ENCODE measurements at places on chromosomes 4 and X.

- no peak for DNase-seq
Measured at GRCh38 chrX:63466690-63467089, 115.6 kb upstream of the SPIN4 start.

- no peak for DNase-seq
Measured at GRCh38 chr4:137611998-137612700, 79.9 kb upstream of the PCDH18 start.

DNA sequence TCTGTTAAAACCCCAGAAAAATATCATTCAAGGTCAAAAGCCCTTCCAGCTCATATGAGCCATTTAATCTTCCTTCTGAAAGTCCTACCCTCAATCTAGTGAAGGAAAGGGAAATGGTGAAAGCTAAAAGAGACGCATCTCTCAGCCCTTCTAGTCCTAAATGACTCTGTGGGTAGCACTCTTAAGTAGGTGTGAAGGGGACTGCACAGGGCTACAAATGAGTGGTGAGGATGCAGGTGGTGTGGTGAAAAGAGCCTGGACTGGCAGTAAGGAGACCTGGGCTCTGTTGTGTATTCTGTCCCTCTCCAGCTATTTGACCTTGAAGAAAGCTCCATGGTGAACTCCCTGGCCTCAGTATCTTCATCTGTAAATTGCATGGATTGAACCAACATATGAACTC, 671.8 kb upstream of the DIPK2B start:
- no peak for DNase-seq

- no peak for DNase-seq
Measured at GRCh38 chrX:135432453-135432852, 10.7 kb downstream of the SMIM10L2A start.

DNA sequence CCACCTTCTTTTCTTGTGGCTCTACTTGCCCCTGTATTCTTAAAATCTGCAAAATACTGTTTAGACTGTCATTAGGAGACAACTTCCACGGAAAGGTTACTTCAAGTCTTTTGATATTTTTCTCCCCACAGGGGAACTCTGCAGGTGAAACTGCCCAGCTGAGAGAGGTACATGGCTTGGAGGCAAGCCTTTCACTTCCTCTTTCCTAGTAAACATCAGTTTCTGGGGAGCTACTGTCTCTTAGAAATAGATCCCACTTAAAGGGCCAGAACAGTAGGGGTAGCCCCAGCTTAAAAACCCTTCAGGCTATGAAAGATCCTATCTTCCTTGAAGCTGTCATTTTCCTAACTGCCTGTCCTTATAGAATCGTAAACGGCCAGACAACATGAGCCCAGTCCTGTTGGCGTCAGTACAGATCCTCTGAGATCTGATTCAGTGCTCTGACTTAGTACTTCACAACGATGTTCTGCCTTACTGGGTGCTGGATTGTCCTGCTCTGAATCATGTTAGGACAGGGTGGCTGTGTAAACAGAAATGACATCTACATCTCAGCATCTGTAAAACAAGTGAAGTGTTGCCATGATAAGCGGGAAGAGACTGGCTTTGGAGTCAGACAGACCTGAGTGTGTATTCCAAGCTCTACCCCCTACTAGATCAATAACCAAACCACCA, 102.1 kb downstream of the ITIH6 start:
- DNase-seq, result no peak

- no peak for DNase-seq
Measured at GRCh38 chr4:30429813-30430761, 290.1 kb upstream of the PCDH7 start.

DNA sequence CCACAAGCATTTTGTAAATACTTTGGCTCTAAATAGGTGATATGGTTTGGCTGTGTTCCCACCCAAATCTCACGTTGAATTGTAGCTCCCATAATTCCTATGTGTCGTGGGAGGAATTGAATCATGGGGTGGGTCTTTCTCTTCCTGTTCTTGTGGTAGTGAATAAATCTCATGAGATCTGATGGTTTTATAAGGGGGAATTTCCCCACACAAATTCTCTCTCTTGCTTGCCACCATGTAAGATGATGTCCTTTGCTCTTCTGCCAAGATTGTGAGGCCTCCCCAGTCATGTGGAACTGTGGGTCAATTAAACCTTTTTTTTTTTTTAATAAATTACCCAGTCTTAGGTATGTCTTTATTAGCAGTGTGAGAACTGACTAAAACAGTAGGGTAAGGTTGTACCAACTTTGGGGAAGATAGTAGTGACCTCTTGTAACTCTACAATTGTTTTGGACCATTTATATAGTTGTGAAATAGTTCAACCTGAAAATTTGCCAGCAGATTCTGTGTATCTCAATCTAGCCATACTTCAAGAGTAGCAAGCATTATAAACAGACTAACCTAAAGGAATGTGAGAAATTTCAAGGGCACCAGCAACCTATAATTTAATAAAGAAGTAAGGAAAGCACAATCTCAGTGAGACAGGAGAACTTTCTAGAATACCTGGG, 727.8 kb downstream of the GRID2 start:
- no peak for DNase-seq

DNA sequence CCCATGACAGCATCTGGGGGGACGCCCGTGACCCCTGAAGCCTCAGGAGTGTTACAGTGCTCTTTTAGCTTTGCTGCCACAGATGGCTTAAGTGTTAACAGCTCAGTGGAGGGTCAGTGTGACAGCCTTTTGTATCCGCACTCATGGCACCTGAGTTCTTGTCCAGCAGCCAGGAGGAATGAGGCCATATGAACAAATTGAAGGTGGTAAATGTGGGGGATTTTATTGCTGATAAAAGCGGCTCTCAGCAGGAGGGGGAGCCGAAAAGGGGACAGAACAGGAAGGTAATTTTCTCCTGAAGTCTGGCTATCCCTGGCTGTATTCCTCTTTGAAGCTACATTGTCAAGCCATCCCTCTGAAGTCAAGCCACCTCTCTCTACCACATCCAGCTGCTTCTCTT, 441.0 kb downstream of the RAPGEF2 start:
- no peak for DNase-seq

DNA sequence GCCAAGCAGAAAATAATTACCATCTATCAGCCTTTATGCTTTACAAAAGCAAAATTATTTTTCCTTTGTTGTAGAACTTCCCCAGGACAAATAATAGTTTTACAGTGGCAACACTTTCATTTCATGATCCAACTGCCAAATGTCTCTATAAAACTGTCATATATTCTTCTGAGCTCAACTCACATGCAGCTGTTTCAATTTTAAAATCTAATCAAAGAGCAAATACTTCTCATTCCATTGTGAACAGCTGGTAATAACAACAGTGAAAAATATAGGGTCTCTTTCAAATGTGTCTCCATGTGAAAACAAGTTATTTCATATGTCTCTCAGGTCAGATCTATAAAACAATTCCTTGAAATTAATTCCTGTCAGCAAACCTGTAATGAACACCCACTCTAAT, 270.6 kb upstream of the SLC7A11 start:
- no peak for DNase-seq

GRCh38 chr4:38577462-38577861, 86.5 kb upstream of the KLF3 start:
- DNase-seq, result no peak

GRCh38 chr4:123398853-123399626, 2.4 kb downstream of the SPRY1 start:
- no peak for DNase-seq

- DNase-seq, result no peak
Measured at GRCh38 chr4:108035691-108036090, 46.0 kb downstream of the HADH start.

GRCh38 chrX:114500622-114501021, 83.3 kb upstream of the HTR2C start:
- no peak for DNase-seq

GRCh38 chrX:132999209-132999608, 40.8 kb upstream of the HS6ST2 start:
- no peak for DNase-seq

GRCh38 chr4:170109586-170110284, 20.0 kb upstream of the AADAT start:
- DNase-seq, result no peak

DNA sequence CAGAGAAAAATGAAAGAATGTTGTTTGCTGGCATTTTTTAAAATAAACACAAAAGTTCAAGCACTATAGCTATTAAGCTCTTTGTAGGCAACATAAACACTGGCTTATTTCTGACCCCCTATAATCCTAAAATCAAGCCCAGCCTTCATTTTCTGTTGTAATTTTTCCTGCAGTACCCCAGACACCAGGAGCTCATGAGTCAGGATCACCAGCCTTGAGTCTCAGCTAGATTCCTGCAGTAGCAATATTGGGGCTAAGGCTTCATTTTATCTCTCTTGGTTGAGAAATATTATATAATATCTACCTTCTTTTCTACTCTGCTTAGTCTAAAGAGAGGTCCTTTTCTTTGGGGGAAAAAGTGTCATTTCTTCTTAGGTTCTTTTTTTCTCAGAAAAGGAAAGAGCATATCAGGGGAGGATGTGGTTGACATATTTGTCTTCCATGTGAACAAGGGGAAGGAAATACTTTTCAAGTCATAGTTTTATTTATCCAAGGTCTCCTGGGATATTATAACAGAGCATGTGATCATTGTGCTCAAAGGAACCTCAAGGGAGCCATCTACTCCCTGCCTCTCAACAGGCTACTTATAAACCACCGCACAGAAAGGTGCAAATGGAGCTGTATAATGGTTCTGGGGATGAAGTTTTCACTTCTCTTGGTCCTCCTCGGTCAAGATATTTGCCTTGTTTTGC, 678.3 kb upstream of the NR3C2 start:
- no peak for DNase-seq

DNA sequence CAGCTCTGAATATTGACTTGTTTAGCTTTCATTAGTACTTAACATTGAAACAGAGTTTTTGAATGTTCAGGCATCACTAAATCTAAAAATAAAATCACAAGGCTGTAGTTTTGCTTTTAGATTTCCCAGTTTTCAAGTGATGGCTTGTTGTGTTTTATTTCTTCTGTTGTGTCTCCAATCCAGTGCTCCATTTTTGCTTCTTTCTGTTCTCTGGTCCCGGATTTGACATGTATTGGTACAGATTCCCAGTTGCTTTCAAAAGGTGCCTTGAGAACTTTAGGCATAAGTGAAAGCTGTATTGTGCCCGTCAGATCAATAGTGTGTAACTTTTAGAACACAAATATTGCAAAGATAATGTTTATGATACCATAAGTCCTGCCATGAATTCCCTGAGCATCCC, 53.2 kb downstream of the ARHGAP10 start:
- no peak for DNase-seq

DNA sequence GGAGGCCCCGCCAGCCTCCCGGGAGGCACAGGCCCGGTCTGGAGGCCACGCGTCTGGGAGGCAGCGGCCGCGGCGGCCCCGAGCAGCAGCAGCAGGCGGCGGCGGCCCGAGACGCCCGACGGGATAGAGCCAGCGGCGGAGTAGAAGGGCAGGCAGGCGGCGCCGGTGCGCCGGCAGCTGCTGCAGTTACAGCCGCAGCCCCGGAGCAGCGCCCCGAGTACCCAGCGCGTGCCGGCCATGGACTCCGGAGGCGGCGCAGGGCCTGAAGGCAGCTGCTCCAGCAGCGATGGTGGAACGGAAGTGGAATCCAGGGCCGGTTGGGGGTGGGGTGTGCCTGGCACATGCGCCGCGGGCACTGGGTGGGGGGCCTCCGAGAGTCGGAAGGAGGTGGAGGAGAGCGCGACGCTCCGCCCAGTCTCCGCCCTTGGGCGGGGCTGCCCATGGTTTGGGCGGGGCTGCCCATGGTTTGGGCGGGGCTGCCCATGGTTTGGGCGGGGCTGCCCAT, at the start of gene GRSF1:
TSS of gene GRSF1 (minus strand) at position 302 of the 505 bp plus-strand sequence. CDS start at position 239, 63 bp downstream.
- peak; percentile 89 for DNase-seq

GRCh38 chr4:145882604-145883003, 56.0 kb downstream of the ZNF827 start:
- no peak for DNase-seq

- peak; percentile 1 for DNase-seq
Measured at GRCh38 chr4:40055511-40055862, 1.2 kb upstream of the N4BP2 start.

DNA sequence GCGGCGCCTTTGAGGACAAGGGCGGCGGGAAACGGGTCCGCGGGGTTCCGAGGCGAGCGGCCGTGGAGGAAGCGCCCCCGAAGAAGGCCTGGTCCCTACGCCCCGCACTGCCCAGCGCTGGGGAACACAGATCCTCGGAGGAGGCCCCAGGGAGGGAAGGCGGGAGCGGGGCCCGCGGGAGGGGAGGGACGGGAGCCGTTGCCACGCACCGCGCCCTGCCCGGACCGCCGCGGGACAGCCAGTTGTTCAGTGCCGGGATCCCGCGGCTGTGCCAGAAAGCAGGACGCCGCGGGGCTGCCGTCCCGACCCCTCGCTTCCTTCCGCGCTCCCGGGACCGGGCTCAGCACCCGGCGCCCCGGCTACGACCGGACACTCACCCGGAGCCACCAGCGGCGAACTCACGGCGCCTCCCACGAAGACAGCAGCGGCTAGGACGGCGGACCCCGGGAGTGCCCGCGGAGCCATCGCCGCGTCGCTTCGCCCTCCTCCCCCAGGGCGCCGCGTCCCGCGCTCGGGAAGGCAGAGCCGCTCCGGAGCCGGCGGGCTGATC, 278 bp downstream of the RELL1 start:
- peak; percentile 25 for DNase-seq

DNA sequence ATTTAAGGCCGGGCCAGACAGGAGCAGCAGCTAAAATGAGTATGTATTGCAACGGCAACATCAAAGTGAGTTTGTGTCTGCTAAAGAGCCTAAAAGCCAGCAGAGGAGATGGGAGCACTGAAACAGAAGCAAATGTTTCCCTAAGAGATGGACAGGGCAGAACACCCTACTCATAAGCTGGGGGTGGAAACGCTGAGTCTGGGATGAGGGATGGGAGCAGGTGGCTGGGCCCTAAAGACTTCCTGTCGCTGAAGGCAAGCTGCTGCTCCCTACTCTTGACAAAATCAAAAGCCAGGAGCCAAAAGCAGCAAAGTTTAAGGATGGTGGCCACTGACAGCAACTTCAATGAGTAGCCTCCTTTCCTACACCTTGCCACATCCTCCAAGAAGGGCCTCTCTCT, 40.6 kb upstream of the NAP1L5 start:
- no peak for DNase-seq

DNA sequence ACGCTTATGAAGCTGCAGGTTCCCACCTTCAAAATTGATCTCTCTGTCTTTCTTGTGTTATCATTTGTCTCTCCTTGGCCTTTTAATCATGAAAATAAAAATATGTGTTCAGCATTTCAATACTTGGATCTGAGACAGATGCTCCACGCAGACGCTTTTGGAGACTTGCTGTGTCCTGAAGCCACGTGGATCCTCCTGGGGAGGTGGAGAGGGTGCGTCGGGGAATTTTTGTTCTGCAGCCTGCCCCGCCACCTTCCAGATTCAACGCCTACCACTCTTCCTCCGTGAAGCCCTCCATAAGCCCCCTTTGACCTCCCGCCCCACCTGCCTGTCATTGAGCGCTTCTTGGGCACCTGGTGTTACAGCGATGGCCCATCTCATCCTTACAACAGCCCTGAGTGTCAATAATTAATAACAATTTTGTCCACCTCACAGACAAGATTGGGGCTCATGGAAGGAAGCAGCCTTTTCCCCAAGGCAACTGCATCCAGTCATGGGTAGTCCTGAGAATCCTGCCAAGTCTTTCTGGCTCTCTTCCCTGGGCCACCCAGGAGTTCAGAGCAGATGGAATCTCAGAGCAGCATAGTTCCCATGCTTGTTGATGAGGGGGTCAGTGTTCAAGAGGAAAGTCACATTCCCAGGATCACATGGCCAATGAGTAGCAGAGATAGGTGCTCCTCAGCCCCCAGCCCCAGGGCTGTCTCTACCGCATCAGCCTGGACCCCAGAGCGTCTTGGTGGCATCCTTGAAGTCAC, 172.6 kb upstream of the PSAPL1 start:
- no peak for DNase-seq

Data from stimulated activated CD8-positive, alpha-beta memory T cell treated with anti-CD3 and anti-CD28 coated beads, Interleukin-12 subunit alpha, Interleukin-12 subunit beta, amount 100 ng/mL, for 1 hour (primary cell).